ENCODE measurements at places on chromosomes 1 and 21.

DNA sequence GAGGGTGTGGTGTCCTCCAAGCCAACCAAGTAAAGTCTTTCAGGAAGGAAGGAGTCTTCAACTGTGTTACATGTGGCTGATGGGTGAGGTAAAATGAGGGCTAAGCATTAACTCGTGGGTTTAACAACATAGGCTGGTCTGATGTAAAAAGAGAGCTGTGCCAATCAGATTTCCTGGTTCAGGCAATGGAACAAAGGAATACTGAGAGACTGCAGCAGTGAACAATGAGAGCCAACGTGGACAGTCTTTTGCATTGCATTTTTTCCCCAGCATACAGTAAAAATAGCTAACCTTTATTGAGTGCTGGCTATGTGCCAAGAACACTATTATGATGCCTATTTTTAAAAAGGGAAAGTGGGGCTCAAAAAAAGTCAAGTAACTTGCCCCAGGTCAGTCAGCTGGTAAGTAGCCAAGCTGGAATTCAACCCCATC is 31.1 kb downstream of the DLGAP3 start:
- no peak for DNase-seq

GRCh38 chr1:109895720-109896504 is 14.7 kb upstream of the CSF1 start:
- no peak for DNase-seq

GRCh38 chr1:234246638-234247116 is 126.6 kb upstream of the COA6 start:
- DNase-seq = no peak

DNA sequence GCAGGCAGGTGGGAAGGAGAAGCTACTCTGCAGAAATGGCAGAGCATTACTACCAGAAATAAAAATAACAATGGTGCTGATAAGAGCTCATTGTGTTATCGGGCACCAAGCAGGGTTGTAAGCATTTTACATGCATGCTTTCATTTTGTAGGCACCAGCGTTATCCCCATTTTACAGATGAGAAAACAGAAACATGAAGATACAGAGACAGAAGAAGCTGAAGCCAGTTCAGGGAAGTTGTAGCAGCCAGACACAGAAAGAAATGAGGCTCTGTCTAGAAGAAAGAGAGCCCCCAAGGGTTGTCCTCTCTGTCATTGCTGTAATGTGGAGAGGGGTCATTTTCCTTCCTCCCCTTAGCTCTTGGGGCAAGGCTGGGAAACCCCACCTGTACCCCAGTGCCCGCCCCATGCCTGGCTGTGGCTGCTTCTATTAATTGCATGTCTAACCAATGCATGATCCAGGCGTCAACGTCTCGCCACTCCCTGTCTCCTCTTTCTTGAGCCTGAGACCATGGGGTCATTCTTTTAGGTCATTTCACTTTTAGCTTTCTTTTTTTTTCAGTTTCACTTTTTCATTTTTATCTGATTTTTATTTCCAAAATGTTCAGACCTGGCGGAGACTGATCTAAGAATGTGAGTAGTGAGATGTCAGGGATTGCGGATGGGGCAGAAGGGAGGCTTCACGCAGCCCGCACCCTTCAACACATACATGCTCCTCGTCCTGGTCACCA is 6.8 kb downstream of the OLIG1 start:
- DNase-seq = no peak

GRCh38 chr1:112934577-112934976 is 21.4 kb downstream of the SLC16A1 start:
- DNase-seq = no peak

DNA sequence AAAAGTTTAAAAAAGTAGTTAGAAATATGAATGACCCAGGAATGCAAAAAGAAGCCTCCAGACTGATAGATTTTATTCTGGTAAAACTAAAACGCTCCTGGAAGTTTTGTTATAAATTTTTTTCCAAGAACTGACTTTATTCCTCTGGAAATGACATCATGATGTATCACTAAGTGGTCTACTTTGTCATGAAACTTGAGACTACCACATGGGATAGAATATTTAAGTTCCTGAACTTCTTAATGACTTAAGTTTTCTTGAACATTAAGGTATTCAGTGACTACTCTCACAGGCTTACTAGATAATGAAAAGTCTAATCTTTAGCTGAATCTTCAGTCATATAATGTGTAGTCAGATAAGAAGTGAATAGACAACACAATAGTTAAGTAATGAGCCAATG is 842.2 kb downstream of the USP25 start:
- DNase-seq = no peak

DNA sequence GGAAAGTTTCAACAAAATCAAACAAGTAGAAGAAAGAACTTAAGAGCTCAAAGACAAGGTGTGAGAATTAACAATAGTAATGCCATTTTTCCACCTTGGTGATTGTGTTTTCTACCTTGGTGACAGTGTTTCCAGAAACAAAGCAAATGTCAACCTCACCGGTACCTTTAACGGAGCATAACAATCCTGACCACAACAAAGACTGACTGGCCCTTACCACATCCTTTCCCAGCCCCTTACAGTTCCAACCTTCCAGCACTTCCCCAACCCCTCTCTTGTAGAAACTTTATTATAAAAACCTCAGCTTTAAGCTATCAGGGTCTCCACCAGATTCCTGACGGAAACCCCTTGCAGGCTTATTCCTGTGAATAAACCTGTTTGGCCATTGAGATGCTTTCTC is 16.7 kb downstream of the STYXL2 start:
- no peak for DNase-seq

DNA sequence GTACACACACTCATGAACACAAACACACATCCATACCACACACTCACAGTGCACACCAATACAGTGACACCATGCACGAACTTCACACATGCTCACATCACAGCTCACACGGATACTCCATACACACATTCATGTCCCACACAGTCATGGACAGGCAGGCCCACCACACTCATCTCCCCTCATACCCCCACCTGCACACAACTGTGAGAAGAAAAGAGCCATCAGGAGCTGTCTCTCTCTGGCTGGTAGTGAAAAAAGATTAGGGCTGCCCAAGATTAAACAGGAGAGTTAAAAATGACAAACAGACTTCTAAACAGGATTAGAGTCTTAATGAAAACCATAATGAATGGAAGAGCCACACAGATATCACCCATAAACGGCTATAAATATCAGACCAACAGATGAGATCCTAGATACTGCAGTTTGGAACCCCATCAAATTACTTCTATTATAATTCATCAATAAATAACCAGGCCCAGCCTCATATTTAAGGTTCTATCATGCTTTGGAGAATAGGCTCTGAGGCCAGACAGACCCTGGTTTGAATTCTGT is 122.3 kb downstream of the PLXNA2 start:
- DNase-seq = no peak

- DNase-seq = no peak
Observed at GRCh38 chr1:41975850-41976569, 57.3 kb upstream of the HIVEP3 start.

- DNase-seq = no peak
Observed at GRCh38 chr1:245688536-245689453, 534.0 kb downstream of the KIF26B start.

DNA sequence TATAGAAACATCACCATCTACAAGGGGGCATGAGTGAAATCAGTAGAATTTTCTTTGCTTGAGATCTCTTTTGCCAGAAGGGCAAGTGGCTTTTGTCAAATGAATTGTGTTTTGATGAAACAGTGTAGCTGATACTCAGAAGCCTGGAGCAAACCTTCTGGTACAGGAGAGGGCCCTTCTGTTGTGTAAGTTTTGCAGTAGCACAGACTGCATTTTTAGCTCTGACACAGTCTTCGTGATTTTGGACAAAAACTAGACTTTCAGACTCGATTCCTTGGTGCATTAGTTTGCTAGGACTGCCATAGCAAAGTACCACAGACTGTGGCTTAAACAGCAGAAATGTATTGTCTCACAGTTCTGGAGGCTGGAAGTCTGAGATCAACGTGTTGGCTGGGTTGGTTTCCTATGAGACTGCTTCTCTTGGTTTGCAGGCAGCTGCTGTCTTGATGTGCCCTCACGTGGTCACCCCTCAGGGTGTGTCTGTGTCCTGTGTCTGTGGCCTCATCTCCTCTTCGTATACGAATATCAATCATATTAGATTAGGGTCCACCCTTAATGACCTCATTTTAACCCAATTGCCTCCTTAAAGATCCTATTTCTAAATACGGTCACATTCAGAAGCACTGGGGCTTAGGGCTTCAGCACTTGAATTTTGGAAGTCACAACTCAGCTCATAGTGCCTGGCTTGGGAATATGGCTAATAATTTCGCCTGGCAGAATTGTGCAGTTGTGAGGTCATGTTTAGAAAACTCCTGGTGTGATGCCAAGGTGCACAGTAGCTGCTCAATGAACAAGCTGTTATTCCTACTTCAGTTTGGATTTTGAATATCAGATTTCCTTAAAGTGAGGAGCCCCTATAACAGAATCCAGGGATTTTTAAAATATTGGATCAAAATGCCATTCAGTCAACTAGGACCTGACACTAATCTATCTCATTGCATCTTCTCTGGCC is 21.2 kb upstream of the DISC1 start:
- DNase-seq = no peak

GRCh38 chr1:41809692-41810091 is 109.0 kb downstream of the HIVEP3 start:
- DNase-seq = no peak

- DNase-seq = no peak
Observed at GRCh38 chr1:192973202-192973601, 86.0 kb downstream of the UCHL5 start.

DNA sequence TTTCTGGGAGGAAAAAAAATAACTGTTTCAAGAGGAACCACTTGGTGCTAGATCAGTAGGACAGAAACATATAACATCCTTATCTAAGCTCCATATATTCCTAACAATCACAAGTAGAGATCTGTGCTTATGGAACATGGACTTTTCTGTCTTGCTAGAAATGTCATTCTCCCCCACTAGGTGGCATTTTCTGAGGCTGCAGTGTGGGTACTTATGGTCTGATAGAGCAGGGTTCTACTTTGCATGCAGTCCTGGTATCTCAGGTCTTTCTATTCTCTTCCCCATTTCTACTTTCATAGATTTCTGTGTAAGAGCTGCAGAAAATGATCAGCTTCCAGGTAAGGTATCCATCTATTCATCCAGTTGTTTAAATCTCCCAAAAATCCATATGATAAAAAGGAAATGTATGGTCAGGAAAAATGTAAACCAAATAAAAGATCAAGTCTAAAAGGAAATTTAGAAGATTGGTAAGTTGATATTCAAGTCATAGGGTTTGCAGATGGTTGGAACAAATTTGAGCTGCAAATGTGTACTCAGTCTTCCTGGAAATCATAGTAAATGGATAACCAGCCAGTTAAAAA is 1.5 kb downstream of the ZNF684 start:
- DNase-seq = no peak

GRCh38 chr1:231683439-231684165 is 57.0 kb downstream of the DISC1 start:
- DNase-seq = no peak

DNA sequence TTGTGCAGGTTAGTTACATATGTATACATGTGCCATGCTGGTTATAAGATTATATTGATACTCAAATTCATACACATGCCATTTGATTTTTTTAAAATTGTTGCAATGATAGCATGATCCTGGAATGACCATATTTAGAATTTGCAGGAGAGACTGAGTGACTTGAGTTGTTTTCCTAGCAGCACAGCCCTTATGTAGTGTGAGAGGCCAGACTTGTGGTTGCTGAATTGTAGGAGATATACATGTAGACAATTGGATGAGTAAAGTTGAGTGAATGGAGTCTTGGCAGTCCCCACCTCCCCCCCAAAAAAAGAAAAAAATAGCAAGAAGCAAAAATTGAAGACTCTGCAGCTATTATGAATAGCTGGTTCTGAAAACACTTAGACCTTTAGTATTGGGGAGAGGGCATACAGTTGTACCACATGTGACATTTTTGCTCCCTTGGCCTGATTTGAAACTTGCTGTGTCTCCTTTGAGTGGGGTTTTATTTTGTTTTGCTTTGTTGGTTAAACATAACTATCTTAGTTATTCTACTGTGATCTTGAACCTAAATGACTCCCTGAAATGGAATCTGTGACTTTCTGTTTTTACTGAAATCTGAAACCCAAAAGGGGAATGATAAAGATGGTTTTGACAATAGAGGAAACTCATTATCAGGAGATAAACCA is 280.3 kb downstream of the HMCN1 start:
- DNase-seq = no peak

DNA sequence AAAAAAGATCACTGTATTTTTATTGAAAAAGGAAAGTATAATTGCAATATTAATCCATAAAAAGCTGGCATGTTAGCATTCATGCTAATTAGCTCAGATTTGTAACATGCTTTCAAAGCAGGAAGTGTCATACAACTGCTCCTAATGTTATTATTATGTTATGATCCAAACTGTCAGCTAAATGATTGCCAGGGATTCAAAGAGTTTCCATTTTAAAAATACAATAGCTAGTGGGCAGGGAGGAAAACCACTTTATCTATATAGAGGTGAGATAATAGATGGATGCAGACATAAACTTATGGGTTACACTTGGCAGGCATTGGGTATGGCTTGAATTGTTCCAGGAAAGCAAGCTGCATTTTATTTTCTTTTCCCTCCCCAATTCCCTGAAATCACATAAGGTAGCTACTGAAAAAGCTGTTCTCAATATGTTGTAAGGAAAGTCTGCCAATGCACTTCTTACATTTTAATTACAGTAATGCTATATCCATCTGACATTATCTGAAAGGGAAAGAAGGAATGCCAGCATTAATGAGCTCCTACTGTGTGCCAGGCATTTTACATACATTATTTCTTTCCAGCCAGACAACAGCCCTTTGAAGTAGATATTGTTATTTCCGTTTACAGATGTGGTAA is 9.8 kb upstream of the MYSM1 start:
- no peak for DNase-seq

- no peak for DNase-seq
Observed at GRCh38 chr1:204870160-204870912, at the start of gene NFASC. Gene NFASC (plus strand): TSS chr1:204870862. CDS start chr1:204944316, 73,454 bp downstream.

GRCh38 chr1:163085904-163086268 is 16.7 kb downstream of the RGS4 start:
- no peak for DNase-seq

DNA sequence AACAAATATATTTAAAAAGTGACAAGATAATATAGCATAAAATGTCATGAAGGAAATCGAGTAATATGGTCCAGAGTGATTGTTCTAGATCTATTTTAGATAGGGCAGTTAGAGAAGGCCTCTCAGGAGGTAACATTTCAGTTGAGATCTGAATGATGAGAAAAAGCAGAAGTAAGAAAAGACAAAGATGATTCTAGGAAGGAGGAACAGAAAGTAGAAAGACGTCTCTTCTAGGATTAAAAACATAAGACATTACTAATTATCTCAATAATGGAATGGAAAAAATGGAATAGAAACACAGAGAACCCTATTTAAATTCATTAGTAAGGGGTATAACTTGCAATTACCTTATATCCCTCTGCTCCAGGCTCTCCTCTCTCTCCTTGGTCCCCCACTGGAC is 130.0 kb upstream of the ZNHIT6 start:
- no peak for DNase-seq

GRCh38 chr1:17278996-17279830 is 28.8 kb upstream of the PADI4 start:
- DNase-seq = no peak

DNA sequence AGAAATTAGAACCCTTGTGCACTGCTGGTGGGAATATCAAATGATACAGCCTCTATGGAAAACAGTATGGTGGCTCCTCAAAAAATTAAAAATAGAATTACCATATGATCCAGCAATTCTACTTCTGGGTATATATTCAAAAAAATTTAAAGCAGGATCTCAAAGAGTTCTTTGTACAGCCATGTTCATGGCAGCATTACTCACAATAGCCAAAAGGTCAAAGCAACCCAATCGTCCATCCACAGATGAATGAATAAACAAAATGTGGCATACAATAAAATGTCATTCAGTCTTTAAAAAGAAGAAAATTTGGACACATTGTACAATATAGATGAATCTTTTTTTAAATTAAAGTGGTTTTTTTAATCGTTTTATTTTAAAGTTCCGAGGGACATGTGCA is 36.3 kb upstream of the ERG start:
- DNase-seq = no peak

Measured in stimulated activated CD4-positive, alpha-beta T cell treated with anti-CD3 and anti-CD28 coated beads, Interleukin-1b, Interleukin-23, amount 100 ng/mL, for 1 hour (primary cell).